ENCODE measurements at places on chromosomes 4 and X.

DNA sequence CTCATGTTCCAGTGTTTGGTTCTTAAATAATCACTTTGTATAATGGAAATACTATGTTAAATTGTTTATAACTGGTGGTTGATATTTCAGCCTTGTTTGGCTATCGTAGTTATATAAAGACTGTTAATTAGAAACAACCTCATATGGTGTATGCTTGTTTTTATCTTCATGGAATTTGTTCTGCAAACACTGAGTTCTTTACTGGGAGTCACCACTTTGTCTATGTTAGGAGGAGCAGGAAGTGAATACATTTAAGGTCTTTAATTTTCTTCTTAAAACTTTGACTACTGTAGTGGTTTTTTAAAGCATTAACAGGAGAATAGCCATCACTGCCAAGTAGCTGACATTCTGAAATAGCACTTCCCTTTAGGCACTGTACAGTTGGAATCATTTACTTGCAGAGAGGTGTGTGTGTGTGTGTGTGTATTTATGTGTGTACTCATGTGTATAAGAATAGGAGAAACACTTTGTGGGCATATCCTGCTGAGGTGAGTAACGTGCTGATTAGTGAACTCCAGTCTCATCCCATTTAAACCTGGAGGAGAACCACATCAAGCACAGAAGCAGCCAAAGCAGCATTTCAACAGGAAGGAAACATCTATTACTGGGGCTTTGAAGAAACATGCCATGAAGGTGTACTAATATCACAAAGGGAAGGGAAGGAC is 37.8 kb downstream of the TET2 start:
- no peak for DNase-seq

GRCh38 chrX:8003147-8003883 is 76.1 kb upstream of the PNPLA4 start:
- DNase-seq: no peak

DNA sequence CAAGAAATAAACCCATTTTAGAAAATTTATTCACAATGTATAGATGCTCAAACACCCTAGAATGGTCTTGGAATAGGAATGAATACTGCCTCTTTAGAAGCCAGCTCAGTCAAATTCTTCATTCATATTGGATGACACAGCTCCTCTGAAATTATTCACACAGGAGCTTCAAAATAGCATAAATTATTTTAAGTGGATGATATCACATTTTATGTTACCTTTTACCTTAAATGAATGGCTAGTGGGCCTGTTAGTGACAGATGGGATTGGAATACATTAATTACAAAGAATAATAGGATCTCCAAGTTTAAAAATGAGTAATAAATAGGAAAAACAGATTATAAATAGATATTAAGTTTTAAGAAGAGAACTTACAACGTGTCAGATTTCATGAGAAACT is 184.4 kb downstream of the GABRB1 start:
- DNase-seq: no peak

DNA sequence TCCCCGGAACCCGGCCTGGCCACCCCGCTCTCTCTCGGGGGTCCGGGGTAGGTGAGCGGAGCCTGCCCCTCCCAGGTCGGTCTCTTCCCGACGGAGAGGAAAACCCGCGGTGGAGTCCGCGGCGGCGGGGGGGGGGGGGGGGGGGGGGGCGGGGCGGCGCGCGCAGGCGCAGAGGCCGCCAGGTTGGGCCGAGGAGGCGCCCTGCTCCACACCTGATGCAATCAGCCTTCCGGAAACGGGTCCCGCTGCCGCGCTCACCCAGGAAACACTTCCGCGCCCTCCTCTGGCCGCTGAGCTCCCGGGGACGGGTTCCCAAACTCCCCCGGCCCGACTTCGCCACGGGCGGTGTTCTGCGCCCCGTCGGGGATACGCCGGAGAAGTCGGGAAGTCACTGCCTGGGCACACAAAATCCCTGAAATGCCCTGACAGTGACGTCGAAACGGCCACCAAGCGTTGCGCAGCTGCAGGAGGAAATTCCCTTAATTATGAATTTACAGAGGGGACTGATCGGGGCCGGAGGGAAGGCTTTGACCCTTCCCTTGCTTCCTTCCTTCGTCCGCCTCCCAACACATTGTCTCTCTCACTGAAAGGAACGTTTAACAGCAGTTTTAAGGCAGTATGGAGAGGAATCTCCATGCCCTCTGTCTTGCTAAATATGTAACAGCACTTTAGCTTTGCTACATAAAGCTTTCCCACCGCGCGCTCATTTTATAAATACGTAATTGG is 2.1 kb upstream of the APBB2 start:
- DNase-seq: peak; percentile 45

DNA sequence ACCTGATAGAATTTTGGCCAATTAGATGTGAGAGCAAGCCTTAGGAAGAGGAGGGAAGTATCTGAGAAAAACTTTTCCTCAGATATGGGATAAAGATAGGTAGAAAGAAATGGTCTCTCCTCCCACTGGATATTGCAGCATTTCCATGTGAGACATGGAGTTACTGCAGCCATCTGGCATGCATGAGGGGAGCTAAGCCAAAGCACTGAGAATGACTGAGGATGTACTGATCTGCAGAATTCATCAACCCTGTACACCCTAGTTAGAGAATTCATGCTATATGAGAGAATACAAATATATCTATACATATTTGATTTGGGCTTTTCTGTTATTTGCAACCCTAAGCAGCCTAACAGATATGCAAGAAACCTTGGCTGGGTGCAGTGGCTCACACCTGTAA is 52.5 kb upstream of the RPL34 start:
- DNase-seq: no peak

DNA sequence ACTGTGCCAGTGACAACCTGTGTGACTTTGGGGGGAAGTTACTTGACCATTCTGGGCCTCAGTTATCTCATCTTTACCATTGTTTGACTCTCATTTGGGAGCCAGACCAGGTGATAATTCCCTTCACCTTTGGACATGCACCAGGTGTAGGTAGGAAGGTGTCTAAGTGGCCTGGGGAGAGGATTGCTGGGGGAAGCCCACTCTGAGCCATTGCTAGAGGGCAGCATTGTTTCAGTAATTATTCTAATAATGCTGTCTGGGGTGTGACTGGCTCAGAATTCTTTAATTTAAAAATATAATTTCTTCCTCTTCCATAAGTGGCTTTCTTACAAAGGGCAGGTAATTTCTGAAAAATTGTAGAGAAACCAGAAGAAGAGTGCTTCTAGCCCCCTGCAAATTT is 104.3 kb downstream of the RTL9 start:
- DNase-seq: no peak

DNA sequence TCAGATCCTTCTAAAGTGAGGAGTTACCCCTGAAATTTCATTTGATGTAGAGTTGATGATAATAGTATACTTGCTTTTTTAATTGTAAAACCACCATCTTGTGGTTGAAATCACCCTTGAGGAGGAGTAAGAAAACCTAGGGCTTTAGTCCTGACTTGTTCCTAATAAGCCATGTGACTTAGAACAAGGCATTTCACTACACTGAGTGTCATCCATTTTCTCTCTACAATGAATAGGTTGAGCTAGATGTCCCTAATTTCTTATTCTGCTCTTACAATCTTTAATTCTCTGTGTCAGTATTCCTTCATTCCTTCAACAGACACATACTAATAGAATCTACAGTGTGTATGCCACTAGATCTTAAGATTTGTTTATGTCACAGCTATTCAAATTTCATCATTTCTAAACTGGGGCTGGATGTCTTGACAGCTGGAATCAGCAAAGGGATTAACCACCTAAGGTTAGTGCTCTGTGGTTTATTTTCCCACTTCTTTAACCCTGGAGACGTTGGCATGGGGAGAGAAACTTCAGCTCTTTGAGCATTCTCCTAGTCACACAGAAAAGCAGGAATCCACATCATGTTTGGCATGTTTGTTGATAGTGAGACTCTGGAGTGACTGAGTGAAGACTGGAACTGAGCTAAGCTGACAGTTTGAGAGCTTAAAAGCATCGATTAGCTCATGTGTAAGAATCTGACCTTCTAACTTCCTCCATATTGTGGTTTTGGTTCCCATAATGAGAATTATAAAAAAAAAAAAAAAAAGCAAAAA is 246.3 kb downstream of the NDST4 start:
- DNase-seq: no peak

DNA sequence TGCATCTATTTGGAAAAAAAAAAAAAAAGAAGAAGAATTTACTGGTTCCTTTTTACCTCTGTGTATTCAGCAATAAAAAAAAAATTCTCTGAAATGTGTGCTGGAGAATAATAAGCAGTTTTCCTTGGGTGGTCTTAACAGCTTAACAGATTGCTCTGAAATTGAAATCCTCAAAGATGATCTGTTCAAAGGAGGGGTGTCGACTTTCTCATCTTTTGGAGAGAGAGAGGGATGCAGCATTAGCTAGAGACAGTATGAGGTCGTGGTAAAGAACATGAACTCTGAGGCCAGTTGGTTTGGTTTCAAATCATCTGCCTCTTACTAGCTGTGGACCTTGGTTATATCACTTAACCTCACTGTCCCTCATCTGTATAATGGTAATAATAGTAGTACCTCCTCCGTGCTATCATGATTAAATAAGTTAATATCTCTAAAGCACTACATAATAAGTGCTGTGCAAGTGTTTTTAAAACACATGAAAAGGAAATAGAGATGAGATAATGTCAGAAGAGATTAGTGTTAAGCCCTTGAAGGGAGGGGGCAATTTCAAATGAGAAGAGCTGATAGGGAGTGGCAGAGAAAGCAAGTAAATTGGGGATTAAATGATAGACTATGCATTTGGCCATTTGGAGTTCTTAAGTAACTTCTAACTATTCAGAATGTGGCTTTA is 109.9 kb upstream of the LIMCH1 start:
- DNase-seq: no peak

GRCh38 chr4:170079981-170080380 is 9.8 kb downstream of the AADAT start:
- no peak for DNase-seq

GRCh38 chr4:152594978-152595925 is 59.4 kb upstream of the FBXW7 start:
- DNase-seq: peak; percentile 74

DNA sequence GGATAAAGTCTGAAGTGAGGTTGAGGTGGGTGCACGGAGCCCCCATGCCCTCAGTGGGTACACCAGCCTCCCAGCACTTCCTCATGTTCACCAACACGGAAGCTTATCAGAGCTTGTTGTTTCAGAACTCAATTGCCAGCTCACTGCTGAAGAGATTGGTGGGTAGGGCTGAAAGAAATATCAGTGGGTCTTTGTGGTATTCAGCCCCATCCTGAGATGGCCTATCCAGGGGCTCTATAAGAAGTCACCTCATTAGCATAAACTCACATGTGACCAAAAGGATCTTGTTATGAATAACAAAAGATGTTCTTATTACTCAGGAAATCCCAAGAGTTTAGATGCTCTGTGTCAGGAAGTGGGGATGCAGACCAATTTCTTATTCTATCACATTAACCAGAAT is 177.3 kb downstream of the ARHGAP10 start:
- DNase-seq: no peak

GRCh38 chr4:105386012-105386411 is 87.8 kb downstream of the PPA2 start:
- no peak for DNase-seq

- DNase-seq: no peak
Observed at GRCh38 chr4:42277291-42277690, 120.0 kb upstream of the SHISA3 start.

- no peak for DNase-seq
Observed at GRCh38 chr4:108919226-108919893, 156.5 kb upstream of the ETNPPL start.

DNA sequence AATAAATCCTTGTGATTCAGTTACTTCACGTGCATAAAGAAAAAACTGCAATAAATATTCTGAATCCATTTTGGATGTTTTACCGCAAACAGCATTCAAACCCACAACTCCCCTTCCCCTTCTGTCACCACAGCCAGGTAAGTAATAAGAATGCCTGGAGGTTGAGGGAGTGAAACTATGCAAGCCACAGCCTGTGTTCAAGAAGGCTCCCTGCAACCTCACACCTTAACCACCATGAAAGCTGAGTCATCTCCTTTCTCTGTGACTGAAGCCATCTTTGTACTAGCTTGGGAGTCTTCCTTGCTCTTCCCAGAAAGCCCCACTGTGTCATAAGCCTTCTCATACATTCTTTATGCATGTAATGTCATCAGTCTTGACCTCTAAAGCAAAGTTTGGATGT is 297.0 kb upstream of the PUDP start:
- DNase-seq: no peak

- no peak for DNase-seq
Observed at GRCh38 chr4:183903021-183903760, 1.9 kb upstream of the STOX2 start.

DNA sequence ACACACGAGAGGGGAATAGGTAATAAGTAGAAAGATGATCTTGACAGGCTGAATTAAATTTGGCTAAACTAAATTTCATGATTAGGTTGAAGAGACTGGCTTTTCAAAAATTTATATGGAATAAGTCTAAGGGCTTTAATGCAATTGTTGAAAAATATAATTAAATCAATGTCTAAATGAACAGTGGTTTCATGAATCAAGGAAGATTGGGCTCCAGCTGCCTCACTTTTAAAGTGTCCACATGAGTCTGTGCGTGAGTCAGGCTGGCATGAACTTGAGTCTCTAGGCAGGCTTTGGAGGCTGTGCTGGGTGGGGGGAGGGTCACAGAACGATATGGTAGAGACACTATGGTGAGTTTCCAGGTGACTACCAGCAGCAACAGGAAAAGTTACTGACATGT is 111.9 kb downstream of the SORBS2 start:
- no peak for DNase-seq

- no peak for DNase-seq
Observed at GRCh38 chrX:48999030-48999429, 3.0 kb downstream of the GRIPAP1 start.

DNA sequence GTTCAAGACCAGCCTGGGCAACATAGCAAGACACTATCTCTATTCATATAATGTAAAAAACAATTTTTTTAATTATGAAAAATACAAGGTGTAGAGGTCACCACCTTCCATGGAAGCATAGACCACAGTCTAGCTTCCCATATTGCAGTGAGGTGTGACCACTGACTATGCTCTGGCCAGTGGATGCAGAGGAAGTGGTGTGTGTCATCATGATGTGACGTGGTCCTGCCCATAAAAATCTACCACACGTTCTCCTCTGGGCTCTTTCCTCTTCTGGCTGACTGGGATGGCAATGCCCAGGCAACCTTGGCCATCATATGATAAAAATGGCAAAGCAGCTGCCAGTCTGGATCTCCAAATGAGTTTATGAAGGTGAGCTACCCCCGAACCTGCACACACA is 65.7 kb downstream of the RBM47 start:
- DNase-seq: no peak

DNA sequence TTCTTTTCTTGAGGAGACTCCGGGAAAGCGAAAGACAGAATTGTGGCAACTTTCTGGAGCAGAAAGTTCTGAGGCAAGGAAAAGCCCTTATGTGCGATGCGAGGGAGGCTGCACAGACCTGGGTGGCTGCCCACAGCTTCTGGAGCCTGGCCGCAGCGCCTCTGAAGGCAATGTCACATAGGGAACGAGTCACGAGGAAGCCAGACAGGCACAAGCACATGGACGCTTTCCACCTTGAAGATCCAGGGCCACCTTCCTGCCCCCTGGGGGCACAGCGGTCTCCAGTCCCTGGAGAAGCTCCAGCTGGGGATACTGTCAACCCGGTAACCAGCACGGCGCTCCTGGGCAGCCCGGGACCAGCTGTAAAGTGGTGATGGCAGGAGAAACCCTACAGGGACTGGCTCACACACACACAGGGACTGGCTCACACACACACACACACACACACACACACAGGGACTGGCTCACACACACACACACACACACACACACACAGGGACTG is 69.8 kb downstream of the MTNR1A start:
- no peak for DNase-seq

GRCh38 chrX:74449937-74450330 is 28.6 kb downstream of the SLC16A2 start:
- no peak for DNase-seq

- peak; percentile 61 for DNase-seq
Observed at GRCh38 chrX:48897157-48897624, 377 bp downstream of the TIMM17B start.
